ENCODE measurements at places on chromosomes 5 and 9. TPM values are rescaled to one million over a fixed set of nuclear protein-coding genes. Genes with fewer than 3 reads are reported as not detected.

TAF1L gene
- polyA plus RNA-seq = 0.03 TPM

GRCh38 chr5:127041571-127041970, 11.2 kb upstream of the MARCHF3 start:
- no peak for DNase-seq

DNA sequence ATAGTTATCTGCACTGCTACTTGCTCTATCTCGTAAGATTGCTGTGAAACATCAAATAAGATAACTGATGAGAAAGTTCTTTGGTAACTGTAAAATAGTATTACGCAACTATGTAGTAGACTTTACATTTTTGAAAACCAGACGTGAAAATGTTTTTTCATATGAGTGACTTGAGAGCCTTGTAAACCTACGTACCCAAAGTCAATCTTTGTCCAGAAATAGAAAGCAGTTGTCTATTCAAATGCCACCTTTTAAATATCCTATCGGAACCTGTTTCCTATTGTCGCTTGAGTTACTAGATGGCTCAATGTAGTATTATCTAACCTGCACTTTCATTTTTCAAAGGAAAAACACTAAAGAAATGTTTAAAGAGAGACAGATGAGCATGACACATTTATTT, 1.6 kb downstream of the FNIP1 start:
- DNase-seq = no peak

DNA sequence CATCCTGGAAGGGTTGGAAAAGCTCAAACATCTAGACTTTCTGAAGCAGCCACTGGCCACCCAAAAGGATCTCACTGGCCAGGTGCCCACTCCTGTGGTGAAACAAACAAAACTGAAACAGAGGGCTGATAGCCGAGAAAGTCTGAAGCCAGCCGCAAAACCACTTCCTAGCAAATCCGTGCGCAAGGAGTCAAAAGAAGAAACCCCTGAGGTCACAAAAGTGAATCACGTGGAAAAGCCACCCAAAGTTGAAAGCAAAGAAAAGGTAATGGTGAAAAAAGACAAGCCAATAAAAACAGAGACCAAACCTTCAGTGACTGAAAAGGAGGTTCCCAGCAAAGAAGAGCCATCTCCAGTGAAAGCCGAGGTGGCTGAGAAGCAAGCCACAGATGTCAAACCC, 87.6 kb downstream of the MAP1B start:
- DNase-seq = no peak

GRCh38 chr5:113199122-113199905, 222.7 kb downstream of the DCP2 start:
- DNase-seq = no peak

DNA sequence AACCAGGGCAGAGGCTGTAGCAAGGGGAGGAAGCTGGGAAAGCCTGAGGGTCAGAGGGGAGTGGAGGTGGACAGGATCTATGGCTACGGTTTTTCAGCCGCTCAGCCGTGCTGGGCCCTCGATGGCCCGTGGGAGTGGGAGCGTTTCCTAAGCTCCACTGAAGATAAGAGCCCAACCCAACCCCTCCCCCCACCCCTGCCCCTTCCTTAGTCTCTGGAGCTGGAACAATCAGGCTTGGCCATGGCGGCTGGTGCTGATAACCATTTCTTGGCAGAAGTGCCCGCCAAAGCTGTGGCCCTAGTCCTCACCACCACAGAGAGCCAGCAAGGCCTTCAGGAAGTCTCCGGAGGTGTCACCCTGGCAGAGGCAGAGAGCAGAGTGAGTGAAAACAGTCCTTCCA, 20.3 kb upstream of the TNIP1 start:
- no peak for DNase-seq

PCDHA11 gene
- polyA plus RNA-seq = not detected

DNA sequence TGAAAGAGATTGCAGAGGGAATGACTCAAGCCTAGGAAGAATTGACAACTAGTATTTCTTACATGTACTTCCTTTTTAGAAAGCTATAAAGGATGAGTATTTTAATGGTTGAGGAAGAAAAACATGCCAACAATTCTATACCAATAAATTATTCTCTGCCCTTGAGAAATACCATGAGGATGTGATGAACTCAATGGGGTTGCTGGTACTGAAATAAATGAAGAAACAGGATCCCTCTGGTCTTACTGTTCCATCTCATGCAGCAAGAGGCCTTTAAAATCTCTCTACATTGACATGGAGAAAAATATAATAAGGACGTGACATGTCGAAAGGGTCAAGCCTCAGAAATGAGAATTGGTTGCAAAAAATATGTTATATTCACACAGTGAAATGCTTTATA, 477.3 kb downstream of the GABRG2 start:
- no peak for DNase-seq

TAF11L5 gene
- polyA plus RNA-seq = not detected

DNA sequence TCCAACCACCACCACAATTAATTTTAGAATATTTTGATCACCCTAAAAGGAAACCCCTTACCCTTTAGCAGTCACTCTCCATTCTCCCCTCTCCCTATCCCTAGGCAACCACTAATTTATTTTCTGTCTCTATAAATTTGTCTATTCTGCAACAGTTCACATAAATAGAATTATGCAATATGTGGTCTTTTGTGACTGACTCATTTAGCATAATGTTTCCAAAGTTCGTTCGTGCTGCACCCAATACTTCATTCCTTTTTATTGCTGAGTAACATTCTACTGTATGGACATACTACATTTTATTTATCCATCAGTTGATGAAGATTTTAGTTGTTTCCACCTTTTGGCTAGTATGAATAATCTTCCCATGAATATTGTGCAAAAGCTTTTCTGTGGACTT, 18.2 kb upstream of the CDC20B start:
- no peak for DNase-seq
